Stimulated activated CD4-positive, alpha-beta T cell treated with anti-CD3 and anti-CD28 coated beads, Interleukin-1b, Interleukin-23, amount 100 ng/mL, for 1 hour (primary cell): ENCODE measurements at places on chromosomes 3 and 15.

- DNase-seq, result no peak
Measured at GRCh38 chr15:69669446-69669845, 216.8 kb downstream of the RPLP1 start.

DNA sequence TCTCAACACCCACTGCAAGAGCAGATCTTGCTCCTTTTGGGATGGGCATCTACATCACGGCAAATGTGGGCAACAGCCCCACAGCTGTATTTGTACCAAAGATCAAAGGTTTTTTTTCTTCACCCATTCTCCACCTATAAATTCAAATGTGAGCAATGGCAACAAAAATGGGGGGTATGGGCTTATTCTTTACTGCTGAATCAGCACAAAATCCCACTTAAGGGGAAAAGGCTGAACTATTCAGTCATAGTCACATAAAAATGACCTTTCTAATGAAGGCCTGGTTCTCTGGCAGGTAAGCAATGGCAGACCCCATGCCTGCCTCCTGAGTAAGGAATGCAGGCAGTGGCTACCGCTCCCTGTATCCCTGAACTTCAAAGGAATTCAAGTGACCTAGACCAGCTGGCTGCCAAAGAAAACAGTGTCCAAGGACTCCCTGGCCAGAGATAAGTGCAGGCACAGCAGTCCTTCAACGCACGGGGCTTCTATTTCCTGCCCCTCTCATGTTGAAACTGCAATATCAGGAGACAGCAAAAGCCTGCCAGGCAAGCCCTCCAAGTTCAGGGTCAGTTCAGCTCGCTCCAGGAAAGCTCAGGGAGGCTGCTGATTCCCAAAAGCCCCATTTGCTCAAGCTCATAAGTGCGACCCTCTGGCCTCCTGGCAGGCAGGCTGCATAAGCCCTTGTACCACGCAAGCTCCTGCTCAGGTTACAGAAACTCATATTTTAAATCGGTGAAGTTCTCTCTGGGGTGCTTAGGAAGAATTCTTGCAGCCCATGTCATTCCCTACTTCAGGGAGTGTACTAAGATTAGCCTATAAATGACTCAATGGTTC lies 134.1 kb downstream of the PDZRN3 start:
- no peak for DNase-seq

DNA sequence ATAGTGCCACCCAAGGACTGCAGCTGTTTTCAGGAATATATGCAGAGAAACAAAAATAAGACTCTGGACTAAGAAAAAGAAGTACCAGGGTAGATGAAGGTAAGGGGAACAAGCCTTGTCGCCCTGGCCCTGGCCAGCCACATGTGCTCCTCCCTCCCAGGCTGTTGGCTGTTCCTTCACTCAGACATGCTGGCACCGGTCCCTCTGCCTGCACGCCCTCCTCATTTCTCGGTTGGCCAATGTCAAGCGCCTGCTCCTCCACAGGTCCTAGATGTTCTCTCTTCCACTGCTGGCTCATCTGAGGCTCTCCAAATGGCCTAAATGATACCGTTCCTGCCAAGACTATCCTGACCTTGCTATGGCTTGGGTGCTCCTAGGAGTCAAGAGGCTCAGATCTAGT lies 288.4 kb upstream of the LYSMD4 start:
- DNase-seq, result no peak

DNA sequence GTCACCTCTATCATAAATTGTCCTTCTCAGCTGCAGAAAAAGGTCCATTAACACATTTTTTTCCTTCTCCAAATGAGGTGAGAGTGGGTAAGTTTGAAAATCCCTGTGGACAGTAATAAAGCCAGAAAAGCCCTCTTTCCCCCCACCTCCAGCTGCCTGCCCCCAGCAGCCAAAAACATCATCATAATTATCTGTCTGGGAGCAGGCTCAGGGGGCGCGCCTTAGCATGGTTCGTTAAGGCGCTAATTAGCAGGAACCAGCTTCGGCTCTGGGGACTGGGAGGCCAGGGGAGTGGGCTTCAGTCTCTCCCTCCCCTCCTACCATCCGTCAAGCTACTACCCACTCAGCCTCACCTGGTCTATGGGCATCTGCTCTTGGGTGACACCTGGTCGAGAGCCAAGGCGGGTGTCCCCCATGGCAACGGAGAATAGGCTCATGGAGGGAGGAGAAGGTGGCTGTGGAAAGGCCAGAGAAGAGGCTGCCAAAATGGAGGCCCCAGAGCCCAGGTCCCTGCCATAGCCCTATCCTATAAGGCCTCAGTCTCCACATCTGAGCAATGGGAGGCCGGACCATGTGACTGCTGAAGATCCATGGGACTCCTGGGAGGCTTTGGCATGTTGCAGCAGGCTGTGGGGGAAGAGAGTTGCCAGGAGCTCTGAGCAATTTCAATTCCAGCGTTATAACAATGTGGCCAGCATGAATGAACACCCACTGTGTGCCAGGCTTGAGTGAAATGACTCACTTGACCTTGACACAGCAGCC lies 140.1 kb upstream of the LINGO1 start:
- no peak for DNase-seq

GRCh38 chr3:123347205-123347604 lies 101.7 kb downstream of the ADCY5 start:
- DNase-seq, result no peak

DNA sequence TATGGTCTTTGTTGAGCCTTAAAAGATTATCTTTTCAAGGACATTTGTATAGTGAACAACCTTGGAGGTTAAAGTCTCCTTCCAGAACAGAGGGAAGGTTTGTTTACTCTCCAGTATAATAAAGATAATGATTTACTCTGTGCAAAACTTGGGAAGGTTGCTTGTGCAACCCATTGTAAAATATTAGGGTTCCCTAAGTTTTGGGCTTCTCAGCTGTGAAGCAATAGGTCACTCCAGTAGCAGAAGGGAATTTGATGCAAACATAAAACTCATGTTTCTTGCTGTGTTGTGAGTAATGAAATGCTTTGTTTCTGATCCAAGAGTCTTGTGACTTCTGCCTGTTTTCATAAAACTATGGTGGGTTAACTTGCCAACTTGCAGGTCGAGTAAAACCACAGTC lies 177.5 kb downstream of the SUCNR1 start:
- DNase-seq, result no peak

- no peak for DNase-seq
Measured at GRCh38 chr3:82493858-82494257, 732.4 kb upstream of the GBE1 start.

DNA sequence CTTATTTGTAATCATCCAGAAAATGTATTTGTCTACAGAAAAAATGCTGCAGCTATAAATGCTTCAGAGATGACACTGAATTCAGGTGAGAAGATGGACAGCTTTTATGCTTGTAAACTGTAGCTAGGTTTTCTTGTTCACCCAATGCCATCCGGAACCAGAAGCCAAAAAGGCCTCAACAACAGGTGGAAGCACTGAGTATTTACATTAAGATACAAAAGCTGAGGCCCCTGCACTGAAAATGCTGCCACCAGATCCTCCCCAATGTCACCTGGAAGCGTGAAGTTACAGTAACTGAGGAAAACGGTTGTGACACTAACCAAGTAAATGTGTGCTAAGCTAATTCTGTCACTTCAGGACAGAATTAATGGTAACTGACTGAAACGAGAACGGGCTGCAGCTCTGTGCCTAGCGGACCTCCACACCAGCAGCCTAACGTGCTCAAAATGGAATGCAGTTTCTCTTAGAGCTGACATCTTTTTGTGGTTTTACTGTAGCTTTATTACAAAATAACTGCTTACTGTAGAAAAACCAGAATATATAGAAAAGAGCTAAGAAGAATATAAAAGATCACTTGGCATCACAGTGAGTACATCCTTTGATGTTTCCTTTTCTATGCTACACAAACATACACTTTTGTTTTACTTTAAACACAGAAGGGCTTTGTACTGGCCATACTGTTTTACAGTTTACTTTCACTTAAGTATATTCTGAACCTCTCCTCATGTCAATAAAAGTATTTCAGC lies 7.6 kb downstream of the CHSY1 start:
- no peak for DNase-seq

DNA sequence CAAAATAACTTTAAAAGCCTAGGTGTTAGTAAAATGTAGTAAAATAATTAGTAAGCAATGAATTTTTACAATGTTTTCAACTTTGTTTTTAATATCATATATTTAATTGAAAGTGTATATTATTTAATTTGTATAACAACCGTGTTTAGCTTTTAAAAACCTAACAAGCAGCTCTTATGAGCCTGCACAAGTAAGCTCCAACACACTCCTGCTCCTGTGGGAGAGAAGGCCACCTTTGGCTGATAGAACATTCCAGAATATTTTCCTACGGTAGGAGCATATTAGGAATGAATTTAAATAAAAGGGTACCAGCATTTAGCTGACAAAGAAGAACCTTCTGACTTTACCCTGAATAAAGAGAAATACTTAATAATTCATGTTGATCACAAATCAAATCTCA lies 40.3 kb upstream of the TM4SF1 start:
- no peak for DNase-seq

DNA sequence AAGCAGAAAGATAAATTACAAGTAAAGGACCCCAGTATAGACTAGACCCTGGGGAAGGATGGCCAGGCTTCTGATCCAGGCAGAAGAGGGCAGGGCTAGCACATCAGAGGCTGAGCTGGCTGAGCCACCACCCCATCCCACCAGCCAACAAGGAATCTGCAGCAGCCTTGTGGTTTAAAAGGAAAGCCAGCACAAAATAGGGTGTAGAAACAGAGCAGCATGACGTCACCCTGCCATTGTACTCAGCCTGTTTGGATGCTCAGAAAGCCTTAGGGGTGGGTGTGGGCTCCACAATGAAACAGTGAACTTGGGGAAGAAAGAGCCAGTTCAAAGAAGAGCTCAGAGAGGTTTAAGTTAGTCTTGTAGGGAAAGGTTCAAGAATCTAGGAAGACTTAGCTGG lies 28.2 kb downstream of the DUOX1 start:
- no peak for DNase-seq

- DNase-seq, result no peak
Measured at GRCh38 chr15:40106203-40107161, 2.2 kb downstream of the BMF start.

- DNase-seq, result no peak
Measured at GRCh38 chr3:173938159-173938558, 540.6 kb downstream of the NLGN1 start.

GRCh38 chr15:78004919-78005634 lies 72.4 kb downstream of the TBC1D2B start:
- no peak for DNase-seq

DNA sequence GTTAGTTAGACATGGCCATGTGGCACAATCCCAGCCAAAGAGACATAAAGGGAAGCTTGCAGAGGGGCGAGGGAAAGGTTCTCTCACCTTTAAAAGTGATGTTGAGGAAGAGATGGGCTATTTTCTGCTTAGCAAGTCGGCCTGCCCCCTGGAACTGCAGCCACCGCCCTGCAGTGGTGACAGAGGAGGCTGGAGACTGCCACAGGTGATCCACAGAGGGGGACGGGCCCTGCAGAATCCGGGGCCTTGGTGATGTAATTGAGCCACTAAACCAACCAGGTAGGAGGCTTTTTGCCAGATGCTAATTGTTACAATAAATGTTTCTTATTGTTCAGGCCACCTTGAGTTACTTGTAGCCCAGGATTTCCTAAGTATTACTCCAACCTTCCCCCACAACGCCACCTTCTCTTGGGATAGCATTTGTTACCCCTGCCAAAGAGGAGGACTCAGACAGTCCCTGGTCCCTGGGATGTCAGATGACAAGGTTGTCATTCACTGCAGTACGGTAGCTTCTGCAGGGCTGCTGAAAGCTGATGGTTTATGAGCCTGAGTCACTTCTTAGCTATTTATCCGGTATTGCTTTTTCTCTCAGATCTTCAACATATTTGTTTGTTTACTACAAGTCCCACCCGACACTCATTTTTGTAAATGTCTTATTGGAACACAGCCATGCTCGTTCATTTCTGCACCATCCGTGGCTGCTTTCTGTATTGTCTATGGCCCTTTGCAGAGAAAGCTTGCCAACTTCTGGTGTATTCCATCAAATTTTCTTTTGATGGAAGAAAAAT lies 63.3 kb upstream of the SEC61A1 start:
- no peak for DNase-seq

DNA sequence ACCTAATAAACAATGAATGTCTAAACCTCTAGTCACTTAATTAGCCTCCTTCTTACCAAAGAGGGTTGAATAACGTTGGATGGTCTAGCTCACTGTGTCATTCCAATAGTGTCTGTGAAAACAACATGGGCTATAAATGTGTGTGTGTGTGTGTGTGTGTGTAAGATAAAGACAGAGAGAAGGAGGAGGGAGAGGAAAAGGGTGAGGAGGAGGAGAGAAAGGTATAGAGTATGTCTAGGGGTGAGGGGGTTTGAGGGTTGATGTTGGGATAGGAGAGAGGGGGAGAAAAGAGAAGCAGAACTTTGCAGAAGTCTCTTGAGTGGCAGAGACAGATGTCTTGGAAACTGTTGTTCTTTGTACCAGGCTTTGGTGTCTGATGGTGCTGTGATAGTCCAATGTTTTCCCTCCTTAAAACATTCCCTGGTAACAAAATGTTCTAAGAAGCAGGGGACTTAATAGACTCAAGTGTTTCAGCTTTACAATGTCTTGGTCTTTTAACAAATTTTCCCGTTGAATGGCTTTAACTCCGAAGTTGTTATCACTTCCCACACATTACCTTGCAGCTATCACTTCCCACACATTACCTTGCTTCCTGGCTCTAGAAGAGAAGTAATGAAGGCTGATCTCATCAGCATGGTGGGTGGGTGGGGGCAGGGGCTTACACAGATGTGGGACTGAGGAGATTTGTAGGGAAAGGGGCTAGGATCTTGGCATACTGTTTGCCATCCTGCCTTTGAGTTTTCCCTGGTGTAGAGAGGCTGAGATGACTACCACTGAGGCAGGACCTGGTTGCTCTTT lies 57.8 kb upstream of the ETV5 start:
- no peak for DNase-seq

GRCh38 chr3:44039006-44039405 lies 202.7 kb upstream of the TOPAZ1 start:
- DNase-seq, result no peak

DNA sequence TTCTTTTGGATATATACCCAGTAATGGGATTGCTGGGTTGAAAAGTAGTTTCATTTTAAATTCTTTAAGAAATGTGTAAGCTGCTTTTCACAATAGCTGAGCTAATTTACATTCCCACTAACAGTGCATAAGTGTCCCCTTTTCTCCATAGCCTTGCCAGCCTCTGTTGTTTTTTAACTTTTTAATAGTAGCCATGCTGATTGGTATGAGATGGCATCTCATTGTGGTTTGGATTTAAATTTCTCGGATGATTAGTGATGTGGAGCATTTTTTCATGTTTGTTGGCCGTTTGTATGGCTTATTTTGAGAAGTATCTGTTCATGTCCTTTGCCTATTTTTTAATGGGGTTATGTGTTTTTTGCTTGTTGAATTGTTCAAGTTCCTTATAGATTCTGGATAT lies 444.3 kb upstream of the ATP11B start:
- DNase-seq, result no peak

DNA sequence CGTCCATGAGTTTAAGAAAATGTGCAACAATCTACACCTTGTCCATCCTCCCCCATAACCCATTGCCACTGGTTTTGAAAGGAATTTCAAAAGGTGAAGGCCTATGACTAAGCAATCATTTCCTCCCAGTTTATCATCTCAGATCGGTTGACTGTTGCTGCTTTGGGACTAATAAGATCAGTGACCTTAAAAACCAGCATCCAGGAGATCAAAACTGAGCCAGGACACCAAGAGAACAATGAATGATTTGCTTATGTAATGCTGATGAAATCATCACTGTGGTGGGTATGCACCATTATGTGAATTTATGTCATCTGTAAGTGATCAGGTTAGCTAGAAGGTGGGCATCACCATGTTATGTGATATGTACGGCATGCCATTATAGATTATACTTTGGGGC lies 195.5 kb downstream of the SSR3 start:
- DNase-seq, result no peak
